Posterior vena cava (tissue), 2 donors: ENCODE measurements at places on chromosomes 5 and 9. TPM values are rescaled to one million over a fixed set of nuclear protein-coding genes. Genes with fewer than 3 reads are reported as not detected.

- DNase-seq, result no peak
Measured at GRCh38 chr9:16133556-16134227, 580.8 kb downstream of the CCDC171 start.

The PCDHB9 gene
- 5.3 TPM for total RNA-seq

The IFNA13 gene
- total RNA-seq, result not detected

DNA sequence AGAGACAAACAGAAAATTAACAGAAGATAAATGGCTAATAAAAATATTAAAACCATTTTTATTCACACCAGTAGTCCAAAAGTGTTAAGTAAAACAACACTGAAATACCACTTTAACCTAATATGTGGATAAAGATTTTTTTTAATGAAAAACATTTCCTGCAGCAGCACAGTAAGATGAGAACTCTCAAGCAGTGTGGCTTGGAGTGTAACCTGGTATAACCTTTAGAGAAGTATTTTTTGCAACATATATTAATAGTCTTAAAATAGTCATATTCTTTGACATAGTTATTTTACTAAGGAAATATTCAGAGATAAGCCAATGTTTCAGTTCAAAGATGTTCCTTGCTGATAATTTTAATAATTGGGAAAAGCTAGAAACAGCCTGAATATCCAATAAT is 644.4 kb downstream of the PDE4D start:
- DNase-seq, result no peak

DNA sequence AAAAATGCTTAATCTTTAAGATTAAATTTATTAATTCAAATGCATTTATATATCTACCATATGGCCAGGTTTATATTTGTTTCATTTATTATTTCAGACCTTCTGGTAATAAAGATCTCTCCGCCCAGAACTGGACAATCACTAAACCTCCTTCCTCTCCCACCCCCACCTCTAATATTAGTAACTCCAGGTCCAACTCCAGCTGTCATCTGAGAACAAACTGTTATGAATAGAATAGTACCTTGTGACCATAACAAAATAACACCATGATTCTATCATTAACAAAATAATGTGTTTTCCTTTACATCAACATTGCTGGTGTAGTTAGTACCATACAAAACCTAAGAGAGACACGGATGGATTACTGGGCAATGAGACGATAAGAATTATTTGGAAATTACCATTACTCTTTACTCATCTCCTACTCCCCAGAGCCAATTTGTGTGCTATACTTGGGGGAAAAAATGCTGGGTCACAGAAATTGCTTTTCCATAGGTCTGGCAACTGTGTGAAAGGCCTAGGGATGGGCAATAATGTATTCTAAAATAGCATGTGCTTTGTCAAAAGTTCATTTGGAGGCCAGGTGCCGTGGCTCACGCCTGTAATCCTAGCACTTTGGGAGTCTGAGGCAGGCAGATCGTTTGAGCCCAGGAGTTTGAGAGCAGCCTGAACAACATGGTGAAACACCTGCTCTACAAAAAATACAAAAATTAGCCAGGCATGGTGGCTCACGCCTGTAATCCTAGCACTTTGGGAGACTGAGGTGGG is 186.1 kb downstream of the ENC1 start:
- no peak for DNase-seq

DNA sequence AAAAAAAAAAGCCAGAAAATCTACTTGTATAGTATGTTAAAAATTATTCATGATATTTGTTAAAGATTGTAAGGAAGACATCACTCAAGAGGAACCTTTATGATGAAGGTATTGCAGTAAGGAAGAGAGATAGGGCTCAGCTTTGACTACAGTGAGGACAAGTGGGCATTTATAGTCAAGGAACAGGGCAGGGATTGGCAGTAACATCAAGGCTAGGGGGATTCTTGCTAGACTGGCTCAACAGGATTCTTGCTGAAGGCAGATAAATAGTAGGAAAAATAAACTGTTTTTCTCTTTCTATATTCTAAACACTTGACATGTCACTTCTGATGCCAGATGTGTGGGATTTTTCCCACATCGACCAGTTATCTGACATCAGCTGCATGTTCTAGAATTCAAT is 96.7 kb downstream of the ITGA1 start:
- no peak for DNase-seq

- DNase-seq, result no peak
Measured at GRCh38 chr9:101062686-101063085, 34.2 kb downstream of the PLPPR1 start.

The SV2C gene
- total RNA-seq, result not detected

- DNase-seq, result no peak
Measured at GRCh38 chr5:93580927-93581445, at the start of gene NR2F1-AS1. Gene NR2F1-AS1 (minus strand): TSS chr5:93581219.

DNA sequence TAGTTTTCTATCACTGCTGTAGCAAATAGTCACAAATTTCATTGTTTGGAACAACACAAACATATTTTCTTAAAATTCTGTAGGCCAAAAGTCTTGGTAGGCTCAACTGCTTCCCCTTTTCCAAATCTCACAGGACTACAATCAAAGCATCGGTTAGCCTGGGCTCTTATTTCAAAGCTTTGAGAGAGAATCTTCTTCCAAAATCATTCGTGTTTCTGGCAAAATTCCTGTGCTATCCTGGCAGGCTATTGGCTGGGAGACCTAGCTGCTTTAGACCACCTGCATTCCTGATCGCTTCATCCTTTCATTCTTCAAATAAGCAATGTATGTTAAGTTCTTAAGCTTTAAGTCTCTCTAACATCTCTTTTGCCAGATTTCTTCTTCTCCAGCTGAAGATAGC is 629.8 kb upstream of the CDH18 start:
- DNase-seq, result no peak

The DIAPH1 gene
- total RNA-seq, result 52.3 TPM

DNA sequence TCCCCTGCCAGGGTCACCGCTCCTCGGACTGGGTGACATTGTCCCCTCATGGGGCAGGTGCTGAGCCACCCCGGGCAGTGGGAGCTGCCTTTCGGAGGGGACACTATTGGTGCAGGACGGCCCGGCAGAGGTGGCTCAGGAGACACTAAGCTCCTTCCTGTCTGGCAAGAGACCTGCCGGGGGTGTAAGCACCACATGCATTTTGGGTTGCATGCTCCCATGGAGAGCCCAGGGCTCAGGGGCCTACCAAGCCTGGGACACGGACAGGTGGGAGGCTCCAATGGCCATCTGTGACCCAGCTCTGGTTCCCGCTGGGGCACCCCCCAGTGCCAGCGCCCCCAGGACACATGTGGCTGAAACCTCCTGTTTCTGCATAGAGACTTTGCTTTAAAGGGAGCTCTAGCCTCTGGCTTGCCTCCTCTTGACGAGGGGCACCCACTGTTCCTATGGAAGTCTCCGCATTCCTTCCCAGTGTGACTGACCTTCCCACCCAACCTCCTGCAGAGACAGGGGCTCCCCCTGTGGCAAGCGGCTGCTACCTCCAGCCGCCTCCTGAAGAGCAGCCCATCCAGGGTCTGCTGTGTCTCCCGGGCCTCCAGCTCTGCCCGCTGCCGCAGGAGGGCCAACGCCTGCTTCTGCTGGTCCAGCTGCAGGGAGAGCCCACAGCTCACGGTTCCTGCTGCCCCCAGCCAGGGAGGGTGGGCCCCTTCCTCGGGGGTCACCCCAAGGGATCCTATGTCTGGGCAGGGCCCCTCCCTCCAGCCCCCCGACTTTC is 28.1 kb downstream of the CCDC187 start:
- DNase-seq, result no peak

The ARL14EPL gene
- total RNA-seq, result not detected

The ABLIM3 gene
- 31.4 TPM for total RNA-seq

- DNase-seq, result no peak
Measured at GRCh38 chr9:117488659-117489058, 73.8 kb upstream of the ASTN2 start.

DNA sequence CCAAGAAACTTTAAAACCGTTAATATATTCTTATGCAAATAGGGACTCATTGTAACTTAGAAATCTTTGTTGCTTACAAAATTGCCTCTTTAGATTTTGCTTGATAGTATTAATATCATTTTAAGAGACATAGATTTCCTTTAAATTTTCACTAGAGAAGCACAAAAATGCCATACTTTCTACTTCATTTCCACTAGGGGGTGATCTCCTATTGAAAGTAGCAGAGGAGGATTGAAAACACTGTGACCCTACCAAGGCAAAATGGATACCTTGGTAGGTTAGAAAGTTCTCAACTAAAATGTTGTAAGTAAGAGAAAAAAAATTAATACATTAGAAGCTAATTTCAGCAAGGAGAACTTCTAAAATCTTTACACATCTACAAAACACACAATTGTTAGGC is 204.9 kb downstream of the CHSY3 start:
- DNase-seq, result no peak

GRCh38 chr9:18245911-18246310 is 228.0 kb upstream of the ADAMTSL1 start:
- DNase-seq, result no peak

- no peak for DNase-seq
Measured at GRCh38 chr5:168422431-168422830, 63.8 kb upstream of the RARS1 start.

The MROH2B gene
- not detected for total RNA-seq

The GPR21 gene
- 3.3 TPM for total RNA-seq

- no peak for DNase-seq
Measured at GRCh38 chr9:94147776-94148175, 63.5 kb downstream of the PTPDC1 start.
